Activated T-helper 2 cell treated with anti-CD3 and anti-CD28 coated beads, Interferon-gamma antibody, Interleukin-2, Interleukin-4, amounts not matched to agents 10 μg/mL and 5 μg/mL and 100 μg/mL, durations not matched to agents 14 hours and 24 hours and 36 hours (primary cell): ENCODE measurements at places on chromosomes 12 and 14. TPM values are rescaled to one million over a fixed set of nuclear protein-coding genes. Genes with fewer than 3 reads are reported as not detected.

- H3K4me1 ChIP-seq: peaks cover 64% of the 10 kb centered on the region
- H3K27ac ChIP-seq: no peak overlapping the region
- DNase-seq: no peak
Measured at GRCh38 chr12:47189728-47190127, 110.0 kb upstream of the AMIGO2 start.

- H3K27me3 ChIP-seq: no peaks in the 10 kb centered on the region
- DNase-seq: no peak
- H3K4me3 ChIP-seq: peak overlapping the region; percentile 80
- peaks cover 40% of the 10 kb centered on the region for H3K4me1 ChIP-seq
Measured at GRCh38 chr12:112938751-112939150, 477 bp downstream of the OAS3 start.

- no peaks in the 10 kb centered on the region for H3K27me3 ChIP-seq
- no peak overlapping the region for H3K27ac ChIP-seq
- H3K4me1 ChIP-seq: no peaks in the 10 kb centered on the region
- DNase-seq: no peak
- H3K4me3 ChIP-seq: no peak overlapping the region
Measured at GRCh38 chr12:57800965-57801364, 17.6 kb downstream of the AVIL start.

DNA sequence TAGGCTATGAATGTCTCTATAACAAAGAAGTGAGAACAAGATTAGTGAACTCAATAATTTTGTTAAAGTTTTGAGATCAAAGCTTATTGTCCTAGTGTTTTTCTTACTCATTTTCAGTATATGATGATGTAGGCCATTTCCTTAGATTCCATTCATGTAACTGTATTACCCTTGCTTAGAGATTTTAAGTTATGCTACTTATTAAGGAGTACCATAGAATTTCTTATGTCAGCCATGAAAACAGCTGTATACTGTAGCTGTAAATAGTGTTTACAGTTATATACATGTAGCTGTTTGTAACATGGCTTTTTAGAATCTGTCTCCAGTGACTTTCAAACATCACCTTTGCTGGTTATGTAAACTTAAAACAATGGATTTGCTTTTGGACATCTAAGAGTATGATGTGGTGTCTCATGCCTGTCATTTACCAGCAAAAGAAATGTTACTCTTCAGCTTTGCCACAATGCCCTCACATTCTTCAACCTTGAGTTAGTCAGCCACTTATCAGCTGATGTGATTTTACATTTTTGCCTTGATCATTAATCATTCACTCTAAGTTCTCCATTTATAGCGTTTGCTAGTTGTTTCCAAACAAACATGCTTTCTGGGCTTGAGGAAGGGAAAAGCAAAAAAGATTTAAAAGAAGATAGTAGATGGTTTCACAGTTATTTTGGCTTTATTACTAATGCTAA lies 55.5 kb downstream of the SLC16A7 start:
- no peak for DNase-seq
- H3K4me3 ChIP-seq: no peak overlapping the region
- no peak overlapping the region for H3K27ac ChIP-seq
- peaks cover 31% of the 10 kb centered on the region for H3K36me3 ChIP-seq
- H3K4me1 ChIP-seq: peaks cover 7% of the 10 kb centered on the region
- no peaks in the 10 kb centered on the region for H3K27me3 ChIP-seq

- H3K27me3 ChIP-seq: peaks cover 69% of the 10 kb centered on the region
- no peak overlapping the region for H3K4me3 ChIP-seq
- no peak for DNase-seq
- H3K4me1 ChIP-seq: no peaks in the 10 kb centered on the region
- no peak overlapping the region for H3K27ac ChIP-seq
Measured at GRCh38 chr12:114672817-114673168, 11.2 kb downstream of the TBX3 start.

GRCh38 chr14:25602106-25602505 lies 552.2 kb upstream of the STXBP6 start:
- no peak overlapping the region for H3K4me3 ChIP-seq
- DNase-seq: no peak
- no peaks in the 10 kb centered on the region for H3K36me3 ChIP-seq
- no peaks in the 10 kb centered on the region for H3K27me3 ChIP-seq

GRCh38 chr14:58947814-58948445 lies 240.5 kb upstream of the DAAM1 start:
- no peak overlapping the region for H3K4me3 ChIP-seq
- H3K36me3 ChIP-seq: no peaks in the 10 kb centered on the region
- no peak for DNase-seq
- no peak overlapping the region for H3K27ac ChIP-seq
- no peaks in the 10 kb centered on the region for H3K4me1 ChIP-seq

DNA sequence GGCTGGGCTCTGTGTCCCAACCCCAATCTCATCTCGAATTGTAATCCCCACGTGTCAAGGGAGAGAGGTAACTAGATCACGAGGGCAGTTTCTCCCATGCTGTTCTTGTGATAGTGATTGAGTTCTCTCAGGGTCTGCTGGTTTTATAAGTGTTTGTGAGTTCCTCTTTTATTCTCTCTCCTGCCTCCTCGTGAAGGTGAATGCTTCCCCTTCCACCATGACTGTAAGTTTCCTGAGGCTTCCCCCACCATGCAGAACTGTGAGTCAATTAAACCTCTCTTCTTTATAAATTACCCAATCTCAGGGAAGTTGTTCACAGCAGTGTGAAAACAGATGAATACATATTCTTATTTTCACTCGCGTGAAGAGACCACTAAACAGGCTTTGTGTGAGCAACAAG lies 148.2 kb downstream of the TMEM30B start:
- peaks cover 9% of the 10 kb centered on the region for H3K4me1 ChIP-seq
- H3K27ac ChIP-seq: no peak overlapping the region

- H3K27me3 ChIP-seq: peaks cover 53% of the 10 kb centered on the region
- no peaks in the 10 kb centered on the region for H3K36me3 ChIP-seq
- no peak for DNase-seq
- peaks cover 7% of the 10 kb centered on the region for H3K4me1 ChIP-seq
- H3K27ac ChIP-seq: no peak overlapping the region
- H3K4me3 ChIP-seq: no peak overlapping the region
Measured at GRCh38 chr12:105100998-105101397, 6.5 kb upstream of the WASHC4 start.

- DNase-seq: no peak
- H3K4me1 ChIP-seq: peaks cover 37% of the 10 kb centered on the region
- H3K27ac ChIP-seq: no peak overlapping the region
- no peaks in the 10 kb centered on the region for H3K27me3 ChIP-seq
- no peaks in the 10 kb centered on the region for H3K36me3 ChIP-seq
- H3K4me3 ChIP-seq: no peak overlapping the region
Measured at GRCh38 chr12:6347367-6348338, 5.8 kb upstream of the TNFRSF1A start.

DNA sequence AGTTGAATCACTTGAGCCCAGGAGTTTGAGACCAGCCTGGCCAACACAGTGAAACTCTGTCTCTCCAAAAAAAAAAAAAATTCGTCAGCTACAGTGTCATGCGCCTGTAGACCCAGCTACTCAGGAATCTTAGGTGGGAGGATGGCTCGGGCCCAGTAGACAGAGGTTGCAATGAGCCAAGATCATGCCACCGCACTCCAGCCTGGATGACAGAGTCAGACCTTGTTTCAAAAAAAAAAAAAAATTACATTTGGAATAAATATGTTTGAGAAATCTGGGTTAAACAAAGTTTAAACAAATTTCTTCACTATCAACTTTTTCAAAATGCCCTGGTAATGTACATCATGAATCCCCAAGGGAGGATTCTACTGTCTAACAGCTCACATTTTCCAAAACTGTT lies 187.0 kb upstream of the RASSF8 start:
- H3K27ac ChIP-seq: no peak overlapping the region
- peaks cover 3% of the 10 kb centered on the region for H3K4me1 ChIP-seq
- no peaks in the 10 kb centered on the region for H3K36me3 ChIP-seq
- no peak for DNase-seq
- H3K27me3 ChIP-seq: peaks cover 5% of the 10 kb centered on the region
- no peak overlapping the region for H3K4me3 ChIP-seq

GRCh38 chr14:95307402-95308041 lies 12.2 kb downstream of the CLMN start:
- H3K4me1 ChIP-seq: peaks cover 3% of the 10 kb centered on the region
- DNase-seq: no peak
- no peak overlapping the region for H3K27ac ChIP-seq
- H3K27me3 ChIP-seq: peaks cover 17% of the 10 kb centered on the region
- no peak overlapping the region for H3K4me3 ChIP-seq

DNA sequence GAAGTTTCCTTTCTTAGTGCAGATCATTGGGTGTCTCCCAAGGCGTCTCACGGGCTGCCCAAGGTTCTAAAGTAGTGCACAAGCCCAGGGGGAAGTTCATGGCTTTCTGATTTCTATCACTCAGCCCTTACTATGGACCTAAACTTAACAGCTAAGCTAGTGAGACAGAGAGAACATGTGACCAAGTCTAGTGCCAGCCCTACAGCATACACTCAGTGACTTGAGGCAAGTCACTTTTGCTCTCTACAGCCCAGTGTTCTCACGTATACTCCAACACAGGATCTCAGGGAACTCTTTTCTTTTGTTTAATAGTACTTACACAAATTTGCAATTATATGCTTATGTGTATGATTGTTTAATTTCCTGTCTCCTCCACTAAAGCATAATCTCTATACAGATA lies 48.6 kb downstream of the NKX2-1 start:
- no peak for DNase-seq
- no peaks in the 10 kb centered on the region for H3K27me3 ChIP-seq
- no peaks in the 10 kb centered on the region for H3K36me3 ChIP-seq
- H3K27ac ChIP-seq: no peak overlapping the region
- no peaks in the 10 kb centered on the region for H3K4me1 ChIP-seq

GRCh38 chr14:96501217-96501739 lies 904 bp upstream of the PAPOLA start:
- DNase-seq: no peak
- peaks cover 33% of the 10 kb centered on the region for H3K36me3 ChIP-seq
- peak overlapping the region; percentile 99 for H3K27ac ChIP-seq
- H3K27me3 ChIP-seq: peaks cover 5% of the 10 kb centered on the region
- peak overlapping the region; percentile 98 for H3K4me3 ChIP-seq

- no peaks in the 10 kb centered on the region for H3K36me3 ChIP-seq
- no peak overlapping the region for H3K4me3 ChIP-seq
- H3K27me3 ChIP-seq: peaks cover 14% of the 10 kb centered on the region
- H3K4me1 ChIP-seq: peaks cover 3% of the 10 kb centered on the region
- DNase-seq: no peak
- H3K27ac ChIP-seq: no peak overlapping the region
Measured at GRCh38 chr12:103850429-103850828, 9.4 kb upstream of the NT5DC3 start.

GRCh38 chr12:126974779-126975178 lies 1292.2 kb upstream of the TMEM132C start:
- DNase-seq: no peak
- H3K4me1 ChIP-seq: no peaks in the 10 kb centered on the region
- H3K27me3 ChIP-seq: no peaks in the 10 kb centered on the region
- H3K4me3 ChIP-seq: no peak overlapping the region
- H3K36me3 ChIP-seq: no peaks in the 10 kb centered on the region

DNA sequence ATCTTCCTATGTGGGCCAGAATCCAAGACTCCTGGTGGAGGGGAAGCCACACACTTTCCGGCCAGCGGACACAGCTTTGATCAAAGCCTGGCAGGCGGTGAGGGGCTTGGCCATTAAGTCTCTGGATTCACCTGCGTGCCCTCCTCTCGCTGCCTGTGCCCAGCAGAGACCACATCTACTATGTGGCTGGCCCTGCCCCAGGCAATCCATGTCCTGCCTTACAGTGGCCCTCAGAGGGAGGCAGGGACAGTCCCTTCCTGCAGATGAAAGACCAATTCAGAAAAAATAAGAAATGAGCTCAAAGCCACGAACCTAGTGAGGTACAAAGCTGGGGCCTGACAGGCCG lies 82.7 kb upstream of the GPR68 start:
- no peak for DNase-seq
- peaks cover 67% of the 10 kb centered on the region for H3K4me1 ChIP-seq
- no peaks in the 10 kb centered on the region for H3K27me3 ChIP-seq

DNA sequence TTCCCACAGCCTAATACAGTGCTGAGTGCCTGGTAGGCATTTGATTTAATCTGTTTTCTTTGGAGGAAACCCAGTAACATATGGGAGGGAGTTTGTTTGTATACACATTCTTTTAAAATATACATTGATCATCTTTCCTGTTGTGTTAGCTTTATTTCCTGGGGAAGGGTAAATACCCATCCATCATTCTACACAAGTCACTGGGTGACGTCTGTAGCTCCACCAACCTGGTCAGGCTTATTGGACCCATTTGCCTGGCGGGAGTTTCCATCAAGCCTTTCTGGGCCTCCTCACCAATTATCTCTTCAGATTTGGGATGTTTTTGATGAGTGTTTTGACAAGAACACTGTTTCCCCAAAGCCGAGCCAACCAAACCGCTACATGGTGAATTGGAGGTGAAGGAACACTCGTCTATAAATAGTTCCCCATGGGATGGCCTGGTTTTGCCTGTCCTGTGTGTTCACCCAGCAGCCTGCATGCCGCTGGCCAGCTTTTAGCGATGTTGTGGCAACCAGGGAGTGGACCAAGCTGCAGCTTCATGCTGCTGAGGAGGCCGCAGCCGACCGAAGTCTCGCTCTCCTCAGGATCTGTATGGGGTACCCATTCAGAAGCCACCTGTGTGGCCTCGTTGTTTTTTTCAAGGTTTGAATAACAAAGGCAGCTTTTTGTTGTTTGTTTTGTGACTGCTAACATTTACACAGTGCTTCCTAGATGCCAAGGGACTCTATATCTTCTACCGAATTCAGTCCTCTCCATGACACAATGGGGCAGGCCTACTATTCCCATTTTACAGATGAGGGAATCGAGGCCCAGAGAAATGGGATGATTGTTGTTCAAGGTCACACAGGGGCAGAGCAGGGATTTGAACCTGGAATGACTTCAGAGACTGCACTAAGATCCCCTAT lies 22.6 kb downstream of the PLXNC1 start:
- H3K27me3 ChIP-seq: peaks cover 3% of the 10 kb centered on the region
- H3K36me3 ChIP-seq: peaks cover 20% of the 10 kb centered on the region
- peaks cover 53% of the 10 kb centered on the region for H3K4me1 ChIP-seq
- no peak for DNase-seq
- no peak overlapping the region for H3K4me3 ChIP-seq

DNA sequence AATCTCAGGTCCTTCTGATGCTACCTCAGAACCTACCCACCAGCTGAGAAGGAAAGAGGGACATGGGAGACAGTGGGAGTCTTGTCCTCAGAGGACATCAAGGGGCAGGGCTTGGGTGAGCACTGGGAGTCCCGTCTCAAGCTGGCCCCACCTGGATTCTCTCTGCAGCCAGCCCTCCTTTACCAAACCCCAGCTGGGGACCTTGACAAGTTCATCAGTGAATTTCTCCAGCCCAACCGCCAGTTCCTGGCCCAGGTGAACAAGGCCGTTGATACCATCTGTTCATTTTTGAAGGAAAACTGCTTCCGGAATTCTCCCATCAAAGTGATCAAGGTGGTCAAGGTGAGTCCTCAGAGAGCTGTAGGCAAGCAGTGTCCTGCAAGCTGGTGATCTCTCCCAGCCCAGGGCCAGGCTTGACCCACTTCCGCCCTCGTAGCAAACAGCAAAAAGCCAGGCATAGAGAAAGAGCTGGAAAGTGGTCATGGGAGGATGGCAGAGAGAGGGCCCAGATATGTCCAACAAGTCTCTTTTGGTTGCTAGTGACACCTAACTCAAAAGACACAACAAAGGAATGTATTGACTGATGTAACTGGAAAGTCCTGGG lies 14.2 kb upstream of the OAS2 start:
- no peak overlapping the region for H3K4me3 ChIP-seq
- no peak overlapping the region for H3K27ac ChIP-seq
- peaks cover 87% of the 10 kb centered on the region for H3K36me3 ChIP-seq
- H3K27me3 ChIP-seq: no peaks in the 10 kb centered on the region

Gene HOXC12
- not detected in 2 replicates for total RNA-seq

Gene PAPLN
- 0.67 and 0.75 TPM in 2 replicates for total RNA-seq
